ENCODE measurements at places on chromosomes 11 and 22.

GRCh38 chr11:102452461-102453301 lies at the start of gene TMEM123:
TSS of gene TMEM123 (minus strand) at chr11:102452765. CDS start at chr11:102452623, 142 bp downstream.
- DNase-seq, result peak; percentile 87

DNA sequence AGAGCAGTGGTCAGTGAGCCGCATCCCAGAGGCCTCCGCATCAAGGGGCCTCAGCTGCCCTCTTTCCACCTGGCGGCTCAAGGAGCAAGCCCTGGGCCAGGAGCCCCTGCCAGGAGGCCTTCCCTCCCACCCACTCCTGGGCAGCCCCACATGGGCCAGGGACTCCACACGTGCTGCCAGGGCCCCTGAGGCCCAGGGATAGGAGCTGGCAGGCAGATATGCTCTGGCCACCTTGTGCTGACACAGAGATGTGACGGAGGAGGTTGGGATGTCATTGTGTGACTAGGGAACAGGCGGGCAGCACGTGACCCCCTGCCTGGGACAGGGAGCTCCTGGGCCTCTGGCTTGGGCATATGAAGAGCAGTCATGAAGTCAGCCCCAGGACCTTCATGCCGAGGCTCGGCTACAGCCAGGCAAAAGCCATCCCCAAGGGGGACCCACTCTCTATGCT lies 77.9 kb downstream of the PIWIL3 start:
- DNase-seq, result no peak

- DNase-seq, result no peak
Observed at GRCh38 chr11:120940160-120940848, 83.6 kb upstream of the TBCEL start.

DNA sequence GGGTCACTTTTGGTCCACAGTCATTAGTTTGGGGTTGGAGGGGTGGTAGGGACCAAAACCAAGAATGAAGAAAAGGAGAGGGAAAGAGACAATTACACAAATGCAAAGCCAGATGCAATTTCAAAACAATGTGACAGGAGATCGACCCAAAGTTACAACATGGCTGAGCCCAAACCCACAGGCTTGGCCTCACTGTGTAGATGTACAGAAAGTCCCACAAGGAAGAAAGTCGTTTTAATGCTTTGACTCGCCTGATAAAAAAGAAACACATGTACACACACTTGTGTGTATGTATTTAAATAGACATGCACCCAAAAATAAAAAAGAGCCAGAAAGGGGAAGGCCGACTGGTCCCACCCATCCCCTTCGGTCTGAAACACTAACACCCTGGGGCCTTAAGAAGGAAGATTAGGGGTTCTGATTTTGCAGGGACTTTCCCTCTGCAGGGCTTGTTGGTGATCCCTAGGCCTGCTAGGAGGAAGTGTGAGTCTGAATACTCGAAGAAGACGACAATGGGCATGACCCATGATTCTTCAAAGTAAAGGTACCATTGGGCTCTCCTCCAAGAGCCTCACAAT lies 104.1 kb downstream of the ETS1 start:
- DNase-seq, result no peak

GRCh38 chr11:61567286-61568061 lies 13.4 kb downstream of the SYT7 start:
- peak; percentile 72 for DNase-seq

DNA sequence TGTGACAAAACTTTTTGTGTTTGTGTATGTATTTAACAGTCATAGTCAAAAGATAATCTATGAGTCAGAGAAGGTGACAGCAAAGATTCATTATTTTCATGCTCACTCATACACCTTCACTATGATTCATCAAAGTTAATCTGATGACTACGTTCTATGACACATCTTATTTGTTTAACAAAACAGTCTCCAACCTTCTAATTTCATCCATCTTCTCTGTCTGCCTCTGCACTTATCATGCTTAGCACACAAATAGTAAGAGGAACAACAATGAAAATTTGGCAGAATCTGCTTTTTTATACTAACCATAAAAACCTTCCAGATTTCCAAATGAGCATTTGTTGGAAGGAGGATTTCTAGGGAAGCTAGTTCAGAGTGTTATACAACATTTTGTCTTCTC lies 568.9 kb downstream of the LUZP2 start:
- no peak for DNase-seq

DNA sequence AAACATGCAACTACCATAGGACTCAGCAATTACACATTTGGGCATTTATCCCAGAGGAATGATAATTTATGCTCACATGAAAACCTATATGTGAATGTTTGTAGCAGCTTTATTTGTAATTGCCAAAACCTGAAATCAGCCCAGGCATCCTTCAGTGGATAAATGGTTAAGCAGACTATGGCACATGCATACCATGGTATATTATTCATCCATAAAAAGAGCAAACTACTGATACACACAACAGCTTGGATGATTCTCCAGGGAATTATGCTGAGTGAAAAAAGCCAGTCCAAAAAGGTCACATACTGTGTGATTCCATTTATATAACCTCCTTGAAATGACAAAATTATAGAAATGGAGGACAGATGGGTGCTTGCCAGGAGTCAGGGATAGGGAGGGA lies 86.7 kb downstream of the ALX4 start:
- DNase-seq, result no peak

DNA sequence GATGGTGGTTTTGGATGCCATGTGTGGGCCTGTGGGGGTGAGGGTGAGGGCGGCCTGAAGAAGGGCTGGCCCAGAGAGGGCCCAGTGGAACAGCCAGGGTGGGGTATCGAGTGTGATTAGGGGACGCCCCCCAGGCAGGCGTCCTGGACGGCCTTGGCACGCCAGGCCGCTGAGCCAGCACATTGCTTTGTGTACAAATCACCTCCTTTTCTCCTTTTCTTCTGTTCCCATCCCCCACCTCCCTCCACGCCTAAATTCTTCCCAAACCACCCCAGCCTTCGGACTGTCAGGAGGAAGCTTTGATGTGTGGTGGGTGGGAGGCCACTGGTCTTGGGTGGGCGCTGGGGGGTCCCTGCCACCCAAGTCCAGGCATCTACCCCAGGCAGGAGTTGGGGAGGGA lies 7.8 kb upstream of the CD248 start:
- DNase-seq, result no peak

GRCh38 chr11:2267306-2267850 lies 3.0 kb downstream of the ASCL2 start:
- DNase-seq, result no peak

GRCh38 chr11:76802151-76802550 lies 19.0 kb downstream of the TSKU start:
- no peak for DNase-seq

DNA sequence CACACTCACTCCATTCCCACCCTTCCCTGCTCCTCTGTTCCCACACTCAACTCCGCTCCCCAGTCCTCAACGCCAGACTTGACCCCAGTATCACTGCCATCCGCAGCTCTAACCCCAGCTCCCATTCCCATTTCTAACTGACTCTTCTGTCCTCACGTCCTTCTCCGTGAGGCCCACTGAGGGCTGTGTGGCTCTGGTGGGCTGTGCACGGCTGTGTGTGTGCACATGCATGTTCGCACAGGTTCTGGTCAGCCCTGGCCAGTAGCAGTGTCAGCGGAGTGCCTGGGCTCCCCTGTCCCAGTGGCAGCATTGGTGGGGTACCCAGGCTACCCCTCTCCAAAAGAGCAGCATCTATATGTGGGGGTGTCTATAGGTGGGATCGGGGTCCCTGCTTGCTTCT lies 5.0 kb downstream of the CAPN1 start:
- DNase-seq, result no peak

GRCh38 chr11:87039371-87039770 lies 1.6 kb downstream of the TMEM135 start:
- no peak for DNase-seq

DNA sequence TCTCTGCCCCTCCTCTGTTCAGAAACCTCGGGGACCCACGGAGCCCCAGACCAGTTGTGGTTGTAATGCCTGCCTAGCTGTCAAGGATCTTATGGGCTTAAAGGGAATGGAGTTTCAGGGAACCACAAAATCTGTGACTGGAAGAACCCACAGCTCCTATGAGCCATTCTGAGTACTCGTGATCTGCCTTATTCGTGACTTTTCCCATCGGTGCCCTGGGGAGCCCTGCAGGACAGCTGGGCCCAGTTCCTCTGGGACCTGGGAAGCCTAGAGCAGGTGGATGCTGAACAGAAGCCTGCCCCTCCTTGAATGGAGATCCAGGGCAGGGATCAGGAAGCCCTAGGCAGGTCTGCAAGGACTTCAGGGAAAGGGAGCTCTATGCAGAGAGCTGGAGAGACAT lies 42.1 kb upstream of the TTC12 start:
- DNase-seq, result no peak

- no peak for DNase-seq
Observed at GRCh38 chr22:35008213-35008612, 57.7 kb upstream of the ISX start.

- no peak for DNase-seq
Observed at GRCh38 chr11:4962816-4963215, 7.3 kb upstream of the OR51A2 start.

GRCh38 chr11:71454470-71455113 lies 1.6 kb downstream of the NADSYN1 start:
- DNase-seq, result no peak

DNA sequence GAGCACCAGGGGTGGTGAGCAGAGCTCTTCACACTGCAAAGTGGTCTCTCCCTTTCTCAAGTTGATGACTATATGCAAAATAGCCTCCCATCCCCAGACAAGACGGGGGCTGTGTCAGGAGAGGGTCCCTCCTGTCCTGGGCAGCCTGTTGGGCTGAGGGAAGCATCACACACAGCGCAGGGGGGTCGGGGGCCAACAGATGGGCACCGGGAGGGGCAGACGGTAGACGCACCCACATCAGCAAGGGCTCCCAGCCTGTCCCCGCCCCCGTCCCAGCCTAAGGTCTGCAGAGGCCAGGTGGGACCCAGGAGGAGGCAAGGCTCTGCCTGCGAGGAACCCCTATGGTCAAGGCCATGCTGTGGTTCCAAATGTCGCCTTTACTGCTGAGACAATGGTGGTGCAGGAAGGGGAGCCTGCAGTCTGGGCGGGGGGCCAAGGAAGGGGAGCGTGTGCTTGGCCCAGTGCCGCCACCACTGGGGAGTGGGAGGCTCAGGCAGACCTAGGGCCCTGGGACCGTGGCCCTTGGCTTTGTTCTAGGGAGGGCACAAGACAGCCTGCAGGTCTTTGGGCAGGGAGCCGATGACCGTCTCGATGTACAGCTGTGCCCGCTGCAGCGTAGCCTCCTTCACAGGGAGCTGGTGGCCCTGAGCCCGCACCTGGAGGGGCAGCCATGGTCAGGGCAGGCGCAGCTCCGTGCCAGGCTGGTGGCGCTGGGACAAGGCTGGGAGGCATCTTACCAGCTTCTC lies 4.3 kb upstream of the PLXNB2 start:
- no peak for DNase-seq

GRCh38 chr11:101914341-101914737 lies 471 bp upstream of the CEP126 start:
- DNase-seq, result peak; percentile 37

DNA sequence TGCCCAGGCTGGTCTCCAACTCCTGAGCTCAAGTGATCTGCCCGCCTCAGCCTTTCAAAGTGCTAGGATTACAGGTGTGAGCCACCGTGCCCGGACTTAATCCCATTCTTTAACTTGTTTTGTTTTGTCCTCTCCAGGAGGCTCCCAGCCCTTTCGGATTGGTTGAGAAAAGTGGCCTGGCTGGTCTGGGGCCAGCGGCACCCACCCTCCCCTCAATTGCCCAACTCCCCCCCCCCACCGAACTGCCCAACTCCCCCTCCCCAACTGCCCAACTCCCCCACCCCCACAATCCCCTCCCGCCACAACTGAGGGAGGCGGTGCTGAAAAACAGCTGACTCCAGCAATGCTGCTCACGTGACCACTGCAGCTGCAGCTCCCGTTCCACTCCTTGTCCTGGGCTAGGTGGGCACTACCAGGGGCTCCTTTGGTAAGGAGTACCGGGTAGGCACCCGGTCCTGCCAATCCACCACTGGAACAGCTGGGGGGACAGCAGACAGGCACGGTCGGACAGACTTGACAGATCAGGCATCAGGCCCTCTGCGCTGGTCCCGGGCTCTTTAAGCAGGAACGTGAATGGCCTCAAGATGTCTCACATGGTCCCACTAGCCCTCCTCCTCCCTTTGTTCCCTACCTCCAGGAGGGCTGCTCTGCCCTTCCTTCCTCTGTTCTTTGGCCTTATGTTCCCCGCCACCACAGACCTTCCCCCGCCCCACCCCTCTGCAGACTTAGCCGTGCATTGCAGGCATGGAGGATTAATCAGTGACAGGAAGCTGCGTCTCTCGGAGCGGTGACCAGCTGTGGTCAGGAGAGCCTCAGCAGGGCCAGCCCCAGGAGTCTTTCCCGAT lies at the start of gene TCN2:
Gene TCN2, plus strand, starts transcription at position 720 of the 845 bp plus-strand sequence. CDS start 158 bp downstream, outside the sequence.
- DNase-seq, result peak; percentile 48

GRCh38 chr11:34173050-34173449 lies 67.6 kb downstream of the NAT10 start:
- no peak for DNase-seq

GRCh38 chr11:8814923-8815240 lies 96.1 kb upstream of the AKIP1 start:
- no peak for DNase-seq

DNA sequence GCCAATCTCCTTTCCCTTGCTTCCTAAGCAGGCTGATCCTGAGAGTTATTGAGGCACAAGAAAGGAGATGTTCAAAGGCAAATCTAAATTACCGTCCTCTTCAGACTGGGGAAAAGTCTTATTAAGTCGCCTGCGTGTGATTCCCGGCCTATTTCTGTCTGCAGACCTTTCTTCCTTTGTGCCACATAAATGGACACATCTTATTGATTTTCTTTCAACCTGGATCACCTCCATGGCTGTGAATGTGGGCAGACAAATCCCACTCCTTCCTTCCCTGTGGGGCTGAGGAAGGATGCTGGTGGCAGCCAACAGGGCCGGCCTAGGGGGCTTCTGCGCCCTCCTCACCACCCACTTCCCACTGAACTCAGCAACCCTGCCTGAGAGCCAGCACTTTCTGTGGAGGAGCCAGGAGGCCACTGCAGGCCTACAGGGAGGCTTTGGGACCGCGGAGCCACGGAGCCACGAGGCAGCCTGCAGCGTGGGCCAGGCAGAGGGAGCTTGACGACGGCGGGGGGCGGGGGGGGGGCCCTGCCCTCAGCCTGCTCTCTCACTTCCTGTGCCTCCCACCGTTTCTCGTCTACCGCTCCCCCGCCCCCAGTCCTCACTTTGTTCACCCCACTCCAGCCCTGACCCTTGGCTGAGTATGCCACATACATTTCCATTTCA lies 73.6 kb upstream of the LMO1 start:
- no peak for DNase-seq

GRCh38 chr11:40393511-40393910 lies 1065.9 kb downstream of the LRRC4C start:
- no peak for DNase-seq
